ENCODE measurements at places on chromosomes 6 and 20.

- H3K27me3 ChIP-seq: no peaks in the 10 kb centered on the region
- H3K27ac ChIP-seq: no peak overlapping the region
Measured at GRCh38 chr6:130229645-130230044, 6.9 kb upstream of the SAMD3 start.

GRCh38 chr6:30554962-30555815 is 1.1 kb downstream of the GNL1 start:
- peaks cover 13% of the 10 kb centered on the region for H3K4me1 ChIP-seq
- no peaks in the 10 kb centered on the region for H3K36me3 ChIP-seq
- H3K4me3 ChIP-seq: peak overlapping the region; percentile 96
- no peaks in the 10 kb centered on the region for H3K27me3 ChIP-seq
- no peak for DNase-seq

- no peak overlapping the region for H3K4me3 ChIP-seq
- H3K27ac ChIP-seq: no peak overlapping the region
- no peaks in the 10 kb centered on the region for H3K36me3 ChIP-seq
- no peak for DNase-seq
- no peaks in the 10 kb centered on the region for H3K27me3 ChIP-seq
Measured at GRCh38 chr6:39184906-39185580, 44.2 kb downstream of the KCNK5 start.

DNA sequence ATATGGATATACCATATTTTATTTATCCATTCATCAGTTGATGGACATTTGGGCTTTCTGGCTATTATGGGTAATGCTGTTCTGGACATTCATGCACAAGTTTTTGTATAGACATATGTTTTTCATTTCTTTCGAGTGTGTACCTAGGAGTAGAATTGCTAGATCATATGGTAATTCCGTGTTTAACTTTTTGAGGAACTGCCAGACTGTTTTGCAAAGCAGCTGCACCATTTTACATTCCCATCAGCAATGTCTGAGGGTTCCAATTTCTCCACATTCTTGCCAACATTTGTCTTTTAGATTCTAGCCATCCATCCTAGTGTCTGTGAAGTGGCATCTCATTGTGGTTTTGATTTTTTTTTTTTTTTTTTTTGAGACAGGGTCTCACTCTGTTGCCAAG is 20.8 kb downstream of the SRC start:
- H3K27me3 ChIP-seq: no peaks in the 10 kb centered on the region
- H3K36me3 ChIP-seq: no peaks in the 10 kb centered on the region
- peaks cover 27% of the 10 kb centered on the region for H3K4me1 ChIP-seq
- H3K4me3 ChIP-seq: no peak overlapping the region
- peak overlapping the region; percentile 77 for H3K27ac ChIP-seq
- DNase-seq: no peak

GRCh38 chr20:24507182-24507853 is 37.9 kb downstream of the SYNDIG1 start:
- peak overlapping the region; percentile 22 for H3K27ac ChIP-seq
- peak; percentile 47 for DNase-seq
- H3K4me1 ChIP-seq: peaks cover 11% of the 10 kb centered on the region

- no peaks in the 10 kb centered on the region for H3K27me3 ChIP-seq
- H3K4me3 ChIP-seq: no peak overlapping the region
- no peak for DNase-seq
Measured at GRCh38 chr6:122405417-122405816, 6.0 kb downstream of the HSF2 start.

- no peaks in the 10 kb centered on the region for H3K36me3 ChIP-seq
- no peak overlapping the region for H3K27ac ChIP-seq
- DNase-seq: peak; percentile 15
- peaks cover 9% of the 10 kb centered on the region for H3K4me1 ChIP-seq
- no peaks in the 10 kb centered on the region for H3K27me3 ChIP-seq
Measured at GRCh38 chr20:17395729-17396128, 135.4 kb downstream of the BFSP1 start.

- no peaks in the 10 kb centered on the region for H3K4me1 ChIP-seq
- H3K4me3 ChIP-seq: no peak overlapping the region
- H3K27ac ChIP-seq: no peak overlapping the region
- no peaks in the 10 kb centered on the region for H3K27me3 ChIP-seq
- H3K36me3 ChIP-seq: no peaks in the 10 kb centered on the region
Measured at GRCh38 chr6:114556846-114557488, 214.1 kb upstream of the HS3ST5 start.

DNA sequence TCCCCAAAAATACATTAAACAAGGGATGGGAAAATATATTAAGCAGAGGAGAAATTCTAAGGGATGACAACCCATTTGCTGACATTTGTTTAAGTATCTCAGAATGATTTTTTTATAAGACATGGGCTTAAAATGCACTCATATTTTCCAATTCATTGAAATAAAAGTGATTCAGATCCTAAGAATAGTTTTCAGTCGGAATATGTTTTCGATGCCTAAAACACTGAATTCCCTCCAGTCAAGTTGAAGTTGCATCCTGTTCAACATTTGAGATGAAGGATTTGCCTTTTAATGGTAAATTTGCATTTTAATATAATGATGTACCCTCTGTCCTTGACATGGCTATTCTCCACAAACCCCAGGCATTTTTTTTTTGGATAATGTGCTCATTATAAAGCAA is 79.3 kb downstream of the PTCHD4 start:
- H3K4me1 ChIP-seq: no peaks in the 10 kb centered on the region
- H3K27ac ChIP-seq: no peak overlapping the region
- no peaks in the 10 kb centered on the region for H3K36me3 ChIP-seq
- no peaks in the 10 kb centered on the region for H3K27me3 ChIP-seq
- no peak for DNase-seq
- no peak overlapping the region for H3K4me3 ChIP-seq

- no peaks in the 10 kb centered on the region for H3K27me3 ChIP-seq
- H3K4me3 ChIP-seq: no peak overlapping the region
- no peak for DNase-seq
Measured at GRCh38 chr6:13528232-13528631, 40.8 kb upstream of the GFOD1 start.

GRCh38 chr20:59939879-59940128 is 301 bp downstream of the PPP1R3D start:
- H3K36me3 ChIP-seq: peaks cover 5% of the 10 kb centered on the region
- peak overlapping the region; percentile 44 for H3K27ac ChIP-seq
- H3K4me3 ChIP-seq: peak overlapping the region; percentile 81
- no peaks in the 10 kb centered on the region for H3K27me3 ChIP-seq
- 0 out of 2 replicates have a peak, but pooled peaks cover 8% of the 10 kb centered on the region for H3K4me1 ChIP-seq

DNA sequence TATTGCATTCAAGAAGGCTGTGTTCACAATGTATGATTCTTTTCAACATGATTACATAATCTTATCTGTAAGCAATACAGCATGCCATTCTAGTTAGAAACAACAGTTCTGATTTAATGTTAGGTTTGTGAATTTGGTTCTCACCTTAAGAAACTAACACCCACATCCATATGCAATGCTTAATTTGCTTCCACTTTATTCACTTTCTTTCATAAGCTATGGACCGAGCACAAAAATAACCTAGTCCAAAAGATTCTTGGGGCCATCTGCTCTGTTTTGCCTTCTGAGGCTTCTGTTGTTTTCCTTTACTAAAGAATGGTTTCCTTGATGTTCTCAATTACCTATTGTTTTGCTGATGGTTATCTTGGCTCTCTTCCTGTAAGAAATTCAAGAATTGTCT is 258.2 kb downstream of the EYS start:
- no peaks in the 10 kb centered on the region for H3K36me3 ChIP-seq
- no peak for DNase-seq
- H3K27ac ChIP-seq: no peak overlapping the region
- no peaks in the 10 kb centered on the region for H3K27me3 ChIP-seq

GRCh38 chr20:62522748-62523396 is 47.1 kb upstream of the GATA5 start:
- H3K4me3 ChIP-seq: no peak overlapping the region
- H3K27me3 ChIP-seq: peaks cover 98% of the 10 kb centered on the region
- DNase-seq: no peak
- H3K4me1 ChIP-seq: no peaks in the 10 kb centered on the region

DNA sequence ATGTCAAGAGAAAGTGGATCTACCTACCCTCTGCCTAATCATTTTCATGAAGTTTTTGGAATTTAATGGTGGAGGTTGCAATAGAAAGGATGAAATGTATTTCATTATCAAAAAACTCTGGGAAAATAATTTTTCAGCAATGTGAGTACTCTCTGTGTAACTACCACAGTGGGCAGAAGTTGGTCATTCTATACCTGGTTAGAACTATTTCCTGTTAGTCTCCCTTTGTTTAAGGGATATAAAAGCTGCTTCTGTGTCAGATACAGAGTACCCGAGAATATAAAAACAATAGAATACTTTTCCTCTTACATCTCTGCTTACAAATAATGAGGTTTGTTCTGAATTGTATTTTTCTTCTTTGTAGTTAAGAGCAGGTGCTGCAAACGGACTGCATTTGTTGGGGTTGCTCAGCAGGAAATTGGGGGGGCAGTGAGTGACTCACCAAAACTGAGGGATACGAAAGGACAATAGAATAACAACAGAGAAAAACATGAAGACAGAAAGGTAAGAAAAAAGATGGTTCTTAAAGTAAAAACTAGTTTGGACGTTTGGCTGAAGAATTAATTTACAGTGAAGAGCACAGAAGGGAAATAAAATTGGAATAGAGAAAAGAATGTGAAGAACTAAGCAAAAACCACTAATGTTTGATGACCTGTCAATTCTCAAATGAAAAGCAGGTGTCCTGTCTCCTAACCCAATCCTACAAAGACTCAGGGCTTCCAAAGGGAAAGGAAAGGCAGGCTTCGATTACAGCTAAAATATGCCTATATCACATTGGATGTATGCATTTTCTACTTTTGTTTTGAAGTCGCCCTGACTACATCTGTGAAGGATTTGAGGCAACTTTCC is 703.1 kb downstream of the RFPL4B start:
- H3K4me3 ChIP-seq: no peak overlapping the region
- no peaks in the 10 kb centered on the region for H3K27me3 ChIP-seq
- no peak overlapping the region for H3K27ac ChIP-seq
- DNase-seq: peak; percentile 8
- H3K4me1 ChIP-seq: no peaks in the 10 kb centered on the region

GRCh38 chr20:32183947-32184635 is 23.5 kb downstream of the PLAGL2 start:
- no peak overlapping the region for H3K27ac ChIP-seq
- H3K27me3 ChIP-seq: no peaks in the 10 kb centered on the region
- DNase-seq: no peak
- H3K4me3 ChIP-seq: no peak overlapping the region

DNA sequence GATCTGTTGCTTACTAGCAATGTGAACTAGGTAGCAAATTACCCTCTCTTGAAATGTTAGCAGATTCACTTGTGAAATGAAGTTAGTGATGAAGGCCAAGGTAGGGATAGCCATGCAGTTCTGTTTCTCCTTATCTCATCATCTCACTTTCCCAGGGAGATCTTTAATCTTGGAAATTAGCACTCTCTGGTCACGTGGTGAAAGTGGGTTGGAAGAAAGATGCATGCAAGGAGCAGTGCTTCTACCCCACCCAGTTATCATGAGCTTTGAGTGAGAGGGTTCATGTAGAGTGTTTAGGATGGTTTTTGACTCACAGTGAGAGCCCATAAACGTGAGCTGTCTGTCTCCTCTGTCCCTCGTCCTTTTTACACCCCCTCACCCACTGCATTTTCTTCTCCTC is 346.3 kb downstream of the QKI start:
- no peak overlapping the region for H3K4me3 ChIP-seq
- no peak overlapping the region for H3K27ac ChIP-seq
- no peaks in the 10 kb centered on the region for H3K27me3 ChIP-seq
- no peaks in the 10 kb centered on the region for H3K4me1 ChIP-seq

- H3K4me3 ChIP-seq: no peak overlapping the region
- no peaks in the 10 kb centered on the region for H3K36me3 ChIP-seq
- no peak for DNase-seq
Measured at GRCh38 chr6:151100326-151100725, 139.4 kb upstream of the AKAP12 start.

DNA sequence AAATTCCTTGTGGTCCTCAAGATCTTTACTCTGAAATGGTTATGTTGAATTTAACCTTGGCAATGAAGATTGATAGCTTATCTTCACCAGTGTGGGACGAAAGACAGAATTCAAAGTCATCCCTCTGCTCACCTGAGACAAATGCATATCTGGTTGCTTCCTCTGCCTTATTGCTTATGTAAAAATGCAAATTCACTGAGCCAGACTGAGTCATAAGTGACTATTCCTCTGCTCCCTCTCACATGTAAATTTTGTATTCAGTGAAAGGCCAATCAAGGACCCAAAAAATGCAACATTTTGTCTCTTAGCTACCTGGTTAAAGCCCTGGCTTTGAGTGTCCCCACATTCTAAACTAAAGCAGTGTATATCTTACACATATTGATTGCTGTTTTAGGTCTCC is 593.1 kb upstream of the GJE1 start:
- H3K4me3 ChIP-seq: no peak overlapping the region
- DNase-seq: no peak
- H3K27ac ChIP-seq: no peak overlapping the region
- no peaks in the 10 kb centered on the region for H3K4me1 ChIP-seq
- no peaks in the 10 kb centered on the region for H3K27me3 ChIP-seq

DNA sequence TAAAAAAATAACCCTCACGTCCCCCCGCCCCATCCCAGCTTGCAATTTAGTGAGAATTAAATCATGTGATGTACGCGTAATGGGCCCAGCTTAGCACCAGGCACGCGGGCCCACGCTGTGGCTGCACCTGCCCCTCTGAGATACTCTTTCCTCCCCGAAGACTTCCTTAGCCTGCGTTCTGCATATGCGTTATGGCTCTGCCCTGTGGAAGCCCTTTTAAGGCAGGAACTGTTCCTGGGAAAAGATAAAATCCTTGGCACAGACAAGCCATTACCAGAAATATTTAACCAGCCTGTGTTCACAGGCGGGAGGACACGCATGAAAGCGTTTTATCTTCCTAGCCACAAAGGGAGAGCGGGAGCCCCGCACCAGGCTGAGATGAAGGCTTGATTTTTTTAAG is 311.0 kb downstream of the LRFN2 start:
- no peaks in the 10 kb centered on the region for H3K4me1 ChIP-seq
- no peaks in the 10 kb centered on the region for H3K36me3 ChIP-seq
- no peak for DNase-seq
- no peak overlapping the region for H3K27ac ChIP-seq
- no peak overlapping the region for H3K4me3 ChIP-seq

GRCh38 chr6:169044381-169045230 is 209.0 kb downstream of the THBS2 start:
- H3K36me3 ChIP-seq: no peaks in the 10 kb centered on the region
- no peak overlapping the region for H3K4me3 ChIP-seq
- H3K4me1 ChIP-seq: no peaks in the 10 kb centered on the region
- DNase-seq: no peak
- H3K27ac ChIP-seq: no peak overlapping the region
